A549 treated with RU486 at 1 μM for 4 hours (cell line): ENCODE measurements at places on chromosomes 4 and X. TPM values are rescaled to one million over a fixed set of nuclear protein-coding genes. Genes with fewer than 3 reads are reported as not detected.

Gene C4orf36
- 0.99 to 2.5 TPM (median 1.6 TPM) in 5 replicates for total RNA-seq

Gene RNF175
- total RNA-seq = not detected in 5 replicates

Gene SHOX
- total RNA-seq = not detected in 5 replicates

Gene DRD5
- total RNA-seq = not detected in 5 replicates

Gene GIMD1
- not detected in 5 replicates for total RNA-seq

Gene TEX13D
- total RNA-seq = not detected in 5 replicates

Gene XK
- 0.27 to 0.54 TPM (median 0.39 TPM) in 5 replicates for total RNA-seq

Gene CT45A5
- 0.26 TPM in 1 of 5 replicates, not detected in the others for total RNA-seq

Gene NEUROG2
- 0.06 TPM in 1 of 5 replicates, not detected in the others for total RNA-seq

Gene CCNB3
- total RNA-seq = 0.50 to 0.87 TPM (median 0.69 TPM) in 5 replicates

Gene NLRP2B
- total RNA-seq = not detected in 5 replicates

Gene MAGEB2
- not detected in 5 replicates for total RNA-seq

Gene GPRIN3
- 1.6 to 5.8 TPM (median 5.6 TPM) in 5 replicates for total RNA-seq

Gene CXXC4
- total RNA-seq = 0.02 TPM in 2 of 5 replicates, not detected in the others

Gene IQCM
- not detected in 5 replicates for total RNA-seq

Gene PASD1
- not detected in 5 replicates for total RNA-seq

Gene DYNLT3
- total RNA-seq = 10.7 to 18.6 TPM (median 16.8 TPM) in 5 replicates

Gene BEND2
- not detected in 5 replicates for total RNA-seq

Gene EMCN
- not detected in 5 replicates for total RNA-seq

Gene SMIM43
- total RNA-seq = 0.20 to 0.37 TPM (median 0.33 TPM) in 5 replicates

Gene IL3RA
- 0.15 to 0.30 TPM (median 0.21 TPM) in 5 replicates for total RNA-seq
